Brain (organoid and tissue), 16 donors: ENCODE measurements at places on chromosomes 7 and 10. TPM values are rescaled to one million over a fixed set of nuclear protein-coding genes. Genes with fewer than 3 reads are reported as not detected.
A peak's percentile ranks its signal among the peaks of the same experiment; 100 is the strongest.

Gene ACADSB
- 3.1 TPM for polyA plus RNA-seq

Gene NUTM2D
- polyA plus RNA-seq = 4.7 TPM

Gene OR2A12
- polyA plus RNA-seq = not detected

Gene NRBF2
- 7.1 TPM for polyA plus RNA-seq

Gene TEX47
- polyA plus RNA-seq = not detected

Gene WNT8B
- 0.80 TPM for polyA plus RNA-seq

Gene C7orf57
- polyA plus RNA-seq = not detected

Gene ACTR3C
- polyA plus RNA-seq = 3.0 TPM

DNA sequence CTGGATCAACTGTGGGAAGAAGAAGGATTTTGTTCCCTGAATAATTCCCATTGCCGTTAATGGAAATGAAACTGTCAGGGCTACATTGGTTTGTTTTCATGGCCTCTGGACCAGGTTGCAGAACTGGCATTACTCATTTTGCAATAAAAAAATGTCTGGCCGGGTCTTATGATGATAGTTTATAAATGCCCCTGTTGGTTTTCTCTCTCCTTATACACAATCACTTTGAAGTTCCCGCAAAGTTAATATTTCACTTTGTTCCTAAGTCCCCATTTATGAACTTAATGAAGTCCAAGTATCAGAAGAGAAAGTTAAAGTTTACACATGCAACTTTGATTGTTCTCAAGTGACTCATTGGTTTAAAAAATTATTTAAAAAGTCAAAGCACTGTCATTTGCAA is 150.7 kb upstream of the PRR15 start:
- no peak for DNase-seq

DNA sequence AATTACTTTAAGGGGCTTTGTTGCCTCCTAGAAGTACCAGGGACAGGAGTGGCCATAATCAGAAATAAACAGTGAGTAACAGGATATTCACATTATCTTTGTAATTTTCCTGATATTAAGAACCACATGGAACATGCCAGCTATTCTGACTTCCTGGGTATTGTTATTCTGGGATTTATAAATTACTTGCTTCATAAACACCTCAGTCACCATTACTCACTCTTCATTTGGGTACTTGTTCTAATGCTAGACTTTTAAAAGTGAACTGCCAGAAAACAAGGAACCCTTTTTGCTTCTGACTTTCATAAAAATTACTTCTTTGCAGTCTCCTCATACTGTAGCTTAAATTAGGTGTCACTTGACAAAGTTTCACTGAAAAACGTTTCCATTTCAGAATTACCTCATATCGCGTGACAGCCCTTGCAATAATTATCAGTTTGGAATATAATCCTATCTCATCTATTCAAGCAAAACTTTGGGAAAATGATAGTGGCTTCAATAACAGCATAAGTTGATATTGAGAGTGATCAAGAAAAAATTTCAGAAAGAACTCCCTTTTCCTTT is 29.8 kb downstream of the CABCOCO1 start:
- no peak for DNase-seq

- DNase-seq = no peak
Measured at GRCh38 chr10:131090761-131091661, 220.5 kb downstream of the TCERG1L start.

DNA sequence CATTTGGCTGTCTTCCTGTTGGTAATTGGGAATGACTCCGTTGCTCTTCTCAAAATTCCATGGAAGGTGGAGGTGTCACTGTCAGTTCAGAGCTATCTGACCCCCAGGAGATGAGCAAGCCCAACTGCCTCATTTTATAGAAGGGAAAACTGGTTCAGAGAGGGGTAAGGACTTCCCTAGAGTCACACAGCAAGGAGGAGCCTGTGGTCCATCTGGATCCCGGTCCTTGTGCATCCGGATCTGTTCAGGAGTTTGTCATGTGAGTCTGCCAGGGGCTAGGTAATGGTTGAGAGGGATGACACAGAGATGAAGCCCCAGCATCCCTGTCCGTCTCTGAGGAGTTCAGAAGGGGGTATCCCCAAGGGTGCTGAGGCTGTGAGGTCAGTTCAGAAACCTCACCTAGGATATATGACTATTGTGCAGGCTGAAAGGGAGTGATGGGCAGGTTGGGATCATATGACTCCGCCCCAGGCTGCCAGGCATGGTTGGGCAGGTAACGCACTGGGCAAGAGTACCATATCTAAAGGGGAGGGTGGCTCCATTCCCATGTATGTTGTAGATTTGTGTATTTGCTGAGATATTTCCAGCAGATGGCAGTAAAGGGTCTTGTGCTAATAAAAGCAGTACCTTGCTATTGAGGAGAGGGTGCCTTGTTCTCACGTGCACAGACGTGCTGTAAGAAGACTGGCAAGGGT is 16.0 kb upstream of the SLC29A3 start:
- DNase-seq = peak; percentile 86

DNA sequence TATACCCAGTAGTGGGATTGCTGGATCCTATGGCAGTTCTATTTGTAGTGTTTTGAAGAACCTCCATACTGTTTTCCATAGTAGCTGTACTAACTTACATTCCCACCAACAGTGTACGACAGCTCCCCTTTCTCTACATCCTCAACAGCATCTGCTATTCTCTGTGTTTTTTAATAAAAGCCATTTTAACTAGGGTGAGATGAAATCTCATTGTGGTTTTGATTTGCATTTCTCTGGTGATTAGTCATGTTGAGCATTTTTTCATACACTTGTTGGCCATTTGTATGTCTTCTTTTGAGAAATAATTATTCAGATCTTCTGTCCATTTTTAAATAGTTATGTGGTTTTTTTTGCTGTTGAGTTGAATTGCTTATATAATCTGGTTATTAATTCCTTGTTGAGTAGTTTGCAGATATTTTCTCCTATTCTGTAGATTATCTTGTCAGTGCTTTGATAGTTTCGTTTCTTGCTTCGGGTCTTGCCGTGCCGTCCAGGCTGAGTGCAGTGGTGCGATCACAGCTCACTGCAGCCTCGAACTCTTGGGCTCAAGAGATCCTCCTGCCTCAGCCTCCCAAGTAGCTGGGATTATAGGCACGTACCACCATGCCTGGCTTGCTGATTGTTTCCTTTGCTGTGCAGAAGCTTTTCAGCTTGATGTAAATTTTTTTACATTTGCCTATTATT is 12.0 kb downstream of the MTG1 start:
- DNase-seq = no peak

GRCh38 chr7:77185866-77186265 is 13.8 kb downstream of the FGL2 start:
- no peak for DNase-seq

GRCh38 chr10:97752956-97753355 is 16.0 kb downstream of the ZFYVE27 start:
- DNase-seq = no peak

GRCh38 chr7:51949726-51950644 is 633.4 kb upstream of the COBL start:
- DNase-seq = peak; percentile 79

- no peak for DNase-seq
Measured at GRCh38 chr10:21889477-21890275, 113.9 kb downstream of the DNAJC1 start.

- no peak for DNase-seq
Measured at GRCh38 chr10:78301481-78301880, 267.8 kb downstream of the RPS24 start.

GRCh38 chr7:104442481-104442880 is 114.1 kb downstream of the LHFPL3 start:
- peak; percentile 18 for DNase-seq

- no peak for DNase-seq
Measured at GRCh38 chr7:39429421-39429820, 136.8 kb upstream of the YAE1 start.
